ENCODE measurements at places on chromosomes 4 and X. TPM values are rescaled to one million over a fixed set of nuclear protein-coding genes. Genes with fewer than 3 reads are reported as not detected.

NPY1R gene
- not detected for total RNA-seq

LANCL3 gene
- 1.2 TPM for total RNA-seq

UGT2B17 gene
- total RNA-seq = 0.94 TPM

TLR3 gene
- 0.63 TPM for total RNA-seq

CTAG1A gene
- total RNA-seq = not detected

UGT2B11 gene
- not detected for total RNA-seq

KLB gene
- under 0.01 TPM for total RNA-seq

GPC3 gene
- total RNA-seq = 0.31 TPM

CYBB gene
- 284 TPM for total RNA-seq

ADAM29 gene
- not detected for total RNA-seq

HDX gene
- 3.4 TPM for total RNA-seq

FRAS1 gene
- total RNA-seq = under 0.01 TPM

SLC16A2 gene
- not detected for total RNA-seq

LGI2 gene
- not detected for total RNA-seq

PRKG2 gene
- total RNA-seq = 1.7 TPM

ARMCX2 gene
- 0.94 TPM for total RNA-seq

FAM47E gene
- total RNA-seq = 0.21 TPM

DCAF16 gene
- 50.5 TPM for total RNA-seq

CRMP1 gene
- total RNA-seq = not detected

HS3ST1 gene
- total RNA-seq = 0.10 TPM

GPM6B gene
- 0.21 TPM for total RNA-seq

CDKL2 gene
- total RNA-seq = 0.21 TPM

CENPVL1 gene
- not detected for total RNA-seq

USP17L30 gene
- total RNA-seq = not detected

DDIT4L gene
- 0.21 TPM for total RNA-seq

CYLC1 gene
- total RNA-seq = not detected

AMTN gene
- not detected for total RNA-seq

ODAM gene
- total RNA-seq = not detected

MAP9 gene
- 10.3 TPM for total RNA-seq

NEIL3 gene
- 6.3 TPM for total RNA-seq

SAT1 gene
- total RNA-seq = 1,656 TPM

SOD3 gene
- total RNA-seq = not detected

RHOXF2B gene
- total RNA-seq = under 0.01 TPM

FMR1 gene
- 81.4 TPM for total RNA-seq

H2BW2 gene
- total RNA-seq = not detected

GALNTL6 gene
- 0.10 TPM for total RNA-seq

POU4F2 gene
- total RNA-seq = not detected

INPP4B gene
- total RNA-seq = 46.9 TPM

TMSB15A gene
- 0.63 TPM for total RNA-seq

PAGE5 gene
- total RNA-seq = 1.5 TPM

RXFP1 gene
- not detected for total RNA-seq

MID1 gene
- total RNA-seq = under 0.01 TPM

S100P gene
- 0.31 TPM for total RNA-seq

SSX4 gene
- not detected for total RNA-seq

All from mononuclear cell (primary cell).